ENCODE measurements at places on chromosomes 5 and 9. TPM values are rescaled to one million over a fixed set of nuclear protein-coding genes. Genes with fewer than 3 reads are reported as not detected.

SAPCD2 gene
- 0.41 TPM for total RNA-seq

C5orf58 gene
- total RNA-seq: not detected

ZNF883 gene
- total RNA-seq: 2.8 TPM

GABRA1 gene
- not detected for total RNA-seq

BTNL3 gene
- total RNA-seq: not detected

All from thoracic aorta (tissue), 2 donors.